Activated CD8-positive, alpha-beta T cell treated with anti-CD3 and anti-CD28 coated beads for 36 hours (primary cell): ENCODE measurements at places on chromosomes 6 and 20. TPM values are rescaled to one million over a fixed set of nuclear protein-coding genes. Genes with fewer than 3 reads are reported as not detected.

Gene MAFB
- not detected for total RNA-seq

Gene SLC17A3
- not detected for total RNA-seq

Gene BMP2
- total RNA-seq, result not detected

DNA sequence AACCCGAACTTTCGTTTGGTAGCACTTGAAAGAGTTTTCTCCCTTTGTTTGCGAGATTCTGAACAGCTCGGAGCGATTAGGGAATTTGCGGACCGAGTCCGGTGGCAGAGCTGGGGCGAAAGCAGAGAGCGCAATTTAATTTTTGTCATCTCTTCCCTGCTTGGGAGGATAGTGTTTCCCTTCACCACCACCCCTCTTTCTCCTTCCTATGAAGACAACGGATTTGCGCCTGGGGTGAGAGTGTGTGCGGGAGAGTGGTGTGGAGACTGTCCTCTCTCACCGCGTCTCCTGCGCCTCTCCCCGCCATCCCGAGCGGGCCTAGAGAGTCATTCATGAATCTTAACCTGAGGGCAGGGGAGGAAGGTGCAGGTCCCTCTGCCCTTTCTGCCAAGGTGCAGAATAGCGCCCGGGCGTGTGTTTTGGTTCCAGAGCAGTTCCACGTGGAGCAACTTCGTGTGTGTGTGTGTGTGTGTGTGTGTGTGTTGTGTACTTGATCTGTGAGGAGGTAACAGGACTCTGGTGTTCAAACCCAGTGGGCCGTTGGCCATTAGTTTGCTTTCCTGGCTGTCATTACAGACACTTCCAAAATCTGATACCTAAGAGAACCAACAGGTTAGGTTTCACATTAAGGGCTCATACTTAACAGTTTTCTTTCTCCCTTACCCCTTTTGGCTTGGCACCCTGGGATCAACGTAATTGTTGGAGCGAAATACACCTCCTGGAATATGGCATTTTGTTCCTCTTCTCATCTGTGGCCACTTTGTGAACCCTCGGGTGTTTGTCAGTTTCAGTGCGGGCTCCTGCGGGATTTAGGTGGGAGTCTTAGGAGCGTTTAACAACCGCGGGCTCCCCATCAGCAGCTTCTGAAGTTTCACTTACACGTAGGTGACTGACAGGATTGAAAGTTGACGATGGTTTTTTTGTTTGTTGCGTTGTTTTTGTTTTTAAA, 1.8 kb downstream of the EYA4 start:
- H3K4me3 ChIP-seq, result no peak overlapping the region
- no peak overlapping the region for H3K27ac ChIP-seq
- no peak for DNase-seq

- H3K4me1 ChIP-seq, result no peaks in the 10 kb centered on the region
- peaks cover 34% of the 10 kb centered on the region for H3K36me3 ChIP-seq
- no peaks in the 10 kb centered on the region for H3K27me3 ChIP-seq
- no peak overlapping the region for H3K27ac ChIP-seq
- H3K4me3 ChIP-seq, result no peak overlapping the region
Measured at GRCh38 chr20:37243937-37244571, 17.6 kb downstream of the GHRH start.

DNA sequence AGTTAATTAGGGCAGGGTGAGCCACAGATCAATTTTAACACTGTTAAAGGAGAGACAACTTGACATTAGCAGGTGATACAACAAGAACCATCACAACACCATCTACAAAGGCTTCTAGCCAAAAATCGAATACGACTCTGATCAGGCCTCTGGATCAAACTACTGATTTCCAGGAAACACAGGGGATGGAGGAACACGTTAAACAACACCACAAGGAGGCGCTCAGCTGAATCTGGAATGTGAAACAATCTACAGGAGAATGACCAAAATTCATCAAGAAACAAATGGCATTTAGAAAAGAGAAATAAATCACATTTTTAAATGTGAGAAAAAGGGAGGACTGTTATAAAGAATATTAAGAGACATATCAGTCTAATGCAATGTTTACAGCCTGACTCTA, 13.5 kb upstream of the MAFB start:
- H3K27ac ChIP-seq, result no peak overlapping the region
- H3K4me1 ChIP-seq, result no peaks in the 10 kb centered on the region
- no peaks in the 10 kb centered on the region for H3K36me3 ChIP-seq

GRCh38 chr20:7147220-7147601, 379.7 kb downstream of the BMP2 start:
- no peak for DNase-seq
- H3K4me3 ChIP-seq, result no peak overlapping the region
- H3K27me3 ChIP-seq, result no peaks in the 10 kb centered on the region
- H3K4me1 ChIP-seq, result no peaks in the 10 kb centered on the region

GRCh38 chr20:41657655-41658054, 39.5 kb upstream of the CHD6 start:
- no peak overlapping the region for H3K4me3 ChIP-seq
- H3K4me1 ChIP-seq, result no peaks in the 10 kb centered on the region
- peaks cover 23% of the 10 kb centered on the region for H3K27me3 ChIP-seq
- no peaks in the 10 kb centered on the region for H3K36me3 ChIP-seq
- H3K27ac ChIP-seq, result no peak overlapping the region

DNA sequence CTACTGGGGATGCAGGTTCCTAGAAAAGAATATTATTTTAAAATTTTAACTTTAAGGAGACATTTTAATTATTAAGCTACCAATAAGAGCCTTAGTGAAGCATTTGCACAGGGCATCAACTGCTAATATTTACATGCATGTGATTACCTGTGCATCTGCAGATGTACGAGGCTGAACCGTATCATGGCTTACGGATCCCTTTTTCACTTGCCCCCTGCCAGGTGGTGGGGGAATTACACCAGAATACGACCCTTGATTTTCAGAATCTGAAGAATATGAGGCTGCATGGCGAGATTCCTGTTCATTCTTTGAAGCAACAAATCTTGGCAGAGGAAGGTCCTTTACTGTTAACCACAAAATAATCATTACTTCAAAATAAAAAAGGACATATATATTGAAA, 42.7 kb downstream of the REPS1 start:
- H3K4me1 ChIP-seq, result peaks cover 47% of the 10 kb centered on the region
- peak; percentile 19 for DNase-seq
- peaks cover 37% of the 10 kb centered on the region for H3K36me3 ChIP-seq

DNA sequence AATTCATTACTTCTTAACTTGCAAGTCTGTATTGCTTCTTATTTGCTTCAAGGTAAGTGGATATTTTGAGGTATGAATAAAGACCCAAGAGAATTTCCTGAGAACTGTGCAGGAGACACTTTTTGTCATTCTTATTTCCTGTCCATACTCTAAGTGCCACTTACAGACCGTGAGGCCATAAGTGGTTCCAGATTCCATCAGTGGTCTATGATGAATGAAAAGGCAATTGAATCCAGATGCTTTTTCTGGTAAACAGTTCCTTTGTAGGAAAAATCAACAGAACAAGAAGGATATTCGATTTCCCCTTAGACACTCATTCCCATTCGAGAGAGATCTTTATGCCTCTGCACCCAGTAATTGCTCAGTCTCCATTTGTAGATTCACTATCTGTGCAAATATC, 58.3 kb upstream of the PDE10A start:
- H3K4me1 ChIP-seq, result no peaks in the 10 kb centered on the region
- no peaks in the 10 kb centered on the region for H3K36me3 ChIP-seq
- H3K4me3 ChIP-seq, result no peak overlapping the region
- no peak overlapping the region for H3K27ac ChIP-seq

DNA sequence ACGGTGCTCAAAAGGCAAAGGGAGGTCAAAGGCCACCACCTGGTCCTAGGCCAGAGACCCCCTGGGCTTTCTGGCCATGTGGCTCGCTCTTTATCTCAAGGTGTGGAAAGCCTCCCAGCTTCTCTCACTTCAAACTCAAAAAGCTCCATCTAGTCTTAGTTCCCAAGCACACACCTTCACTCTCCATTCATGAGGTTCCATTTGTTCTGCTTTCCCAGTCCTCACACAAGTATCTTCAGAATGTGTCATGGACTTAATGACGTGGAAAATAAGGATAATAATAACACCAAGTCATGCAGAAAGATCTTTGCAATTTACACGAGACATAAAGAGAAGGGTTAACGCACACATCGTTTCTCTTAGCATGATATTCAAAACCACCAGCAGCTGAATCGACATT, 219.3 kb downstream of the GMDS start:
- H3K36me3 ChIP-seq, result peaks cover 2% of the 10 kb centered on the region
- H3K27ac ChIP-seq, result no peak overlapping the region
- no peaks in the 10 kb centered on the region for H3K27me3 ChIP-seq
- no peak for DNase-seq

GRCh38 chr6:137602313-137603197, 108.4 kb upstream of the OLIG3 start:
- H3K36me3 ChIP-seq, result no peaks in the 10 kb centered on the region
- peaks cover 18% of the 10 kb centered on the region for H3K27me3 ChIP-seq
- no peaks in the 10 kb centered on the region for H3K4me1 ChIP-seq
- no peak overlapping the region for H3K4me3 ChIP-seq
- no peak overlapping the region for H3K27ac ChIP-seq

GRCh38 chr6:77893391-77893790, 240.6 kb downstream of the MEI4 start:
- H3K4me3 ChIP-seq, result no peak overlapping the region
- no peaks in the 10 kb centered on the region for H3K36me3 ChIP-seq
- no peaks in the 10 kb centered on the region for H3K27me3 ChIP-seq
- no peaks in the 10 kb centered on the region for H3K4me1 ChIP-seq
- H3K27ac ChIP-seq, result no peak overlapping the region
- DNase-seq, result no peak

- DNase-seq, result no peak
- H3K27ac ChIP-seq, result no peak overlapping the region
- H3K4me1 ChIP-seq, result peaks cover 34% of the 10 kb centered on the region
- no peaks in the 10 kb centered on the region for H3K27me3 ChIP-seq
- H3K4me3 ChIP-seq, result no peak overlapping the region
- H3K36me3 ChIP-seq, result peaks cover 19% of the 10 kb centered on the region
Measured at GRCh38 chr6:16405375-16405774, 167.0 kb downstream of the GMPR start.

GRCh38 chr6:74551896-74552295, 654.0 kb downstream of the COL12A1 start:
- H3K4me1 ChIP-seq, result no peaks in the 10 kb centered on the region
- H3K27me3 ChIP-seq, result no peaks in the 10 kb centered on the region
- H3K4me3 ChIP-seq, result no peak overlapping the region

DNA sequence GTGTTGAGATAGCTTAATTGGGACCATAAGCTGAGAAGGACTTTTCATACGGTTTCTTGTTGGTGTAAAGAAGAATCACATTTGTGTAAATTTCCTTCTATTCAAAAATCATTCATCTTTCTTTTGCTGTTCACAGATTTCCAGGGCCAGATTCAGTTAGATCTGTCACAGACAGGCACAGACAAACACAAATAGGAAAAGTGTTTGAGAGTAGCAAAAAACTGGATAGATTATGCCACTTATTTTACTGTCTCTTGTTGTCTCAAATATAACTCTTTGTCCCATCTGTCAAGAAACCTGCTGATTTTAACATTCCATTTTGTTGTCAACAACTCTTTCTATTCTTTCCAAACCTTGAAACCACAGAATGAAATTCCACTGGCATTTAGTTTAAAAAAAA, 142.8 kb downstream of the ID4 start:
- H3K4me1 ChIP-seq, result no peaks in the 10 kb centered on the region
- H3K27me3 ChIP-seq, result no peaks in the 10 kb centered on the region
- H3K36me3 ChIP-seq, result no peaks in the 10 kb centered on the region
- no peak overlapping the region for H3K4me3 ChIP-seq
- no peak overlapping the region for H3K27ac ChIP-seq

DNA sequence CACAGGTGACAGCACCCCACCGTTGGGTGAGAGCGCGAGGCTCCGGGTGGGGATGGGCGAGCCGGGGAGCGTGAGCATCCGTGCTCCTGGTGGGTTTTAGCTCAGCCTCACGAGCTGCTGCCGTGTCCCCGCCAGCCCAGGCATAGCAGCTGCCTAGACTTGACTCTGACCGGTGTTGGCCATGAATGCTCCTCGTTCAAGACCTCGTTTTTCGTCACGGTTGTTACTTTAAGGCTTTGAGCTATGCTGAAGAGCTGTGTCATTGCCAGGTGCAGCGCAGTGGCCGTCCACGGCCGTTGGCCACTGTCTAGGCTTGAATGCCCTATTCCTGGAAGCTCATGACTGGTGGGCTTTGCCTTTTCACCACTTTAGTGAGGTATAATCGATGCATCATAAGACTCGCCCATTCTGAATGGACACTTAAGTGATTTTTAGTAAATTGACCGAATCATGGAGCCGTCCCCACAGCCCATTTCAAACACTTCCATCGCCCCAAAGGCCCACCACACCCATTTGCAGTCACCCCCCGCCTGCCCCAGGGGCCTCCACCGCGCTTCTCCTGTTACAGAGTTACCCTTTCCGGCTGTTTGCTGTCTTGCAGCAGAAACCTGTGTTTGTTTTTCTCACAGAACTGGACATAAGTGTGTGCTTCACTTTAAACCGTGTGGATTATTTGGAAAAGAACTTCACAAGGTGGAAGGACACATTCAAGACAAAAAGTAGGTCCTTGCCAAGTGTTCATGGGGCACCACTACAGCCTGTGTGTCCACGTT, 21.4 kb upstream of the ADRM1 start:
- no peak overlapping the region for H3K27ac ChIP-seq
- H3K4me1 ChIP-seq, result no peaks in the 10 kb centered on the region
- no peak overlapping the region for H3K4me3 ChIP-seq
